NCI-H510A treated with DMSO at 0.1 percent for 48 hours (cell line): ENCODE measurements at places on chromosomes 2 and 18.

GRCh38 chr2:15668611-15669305 is 77.1 kb downstream of the DDX1 start:
- DNase-seq, result no peak

GRCh38 chr18:13371689-13372418 is 153.3 kb downstream of the LDLRAD4 start:
- no peak for DNase-seq

DNA sequence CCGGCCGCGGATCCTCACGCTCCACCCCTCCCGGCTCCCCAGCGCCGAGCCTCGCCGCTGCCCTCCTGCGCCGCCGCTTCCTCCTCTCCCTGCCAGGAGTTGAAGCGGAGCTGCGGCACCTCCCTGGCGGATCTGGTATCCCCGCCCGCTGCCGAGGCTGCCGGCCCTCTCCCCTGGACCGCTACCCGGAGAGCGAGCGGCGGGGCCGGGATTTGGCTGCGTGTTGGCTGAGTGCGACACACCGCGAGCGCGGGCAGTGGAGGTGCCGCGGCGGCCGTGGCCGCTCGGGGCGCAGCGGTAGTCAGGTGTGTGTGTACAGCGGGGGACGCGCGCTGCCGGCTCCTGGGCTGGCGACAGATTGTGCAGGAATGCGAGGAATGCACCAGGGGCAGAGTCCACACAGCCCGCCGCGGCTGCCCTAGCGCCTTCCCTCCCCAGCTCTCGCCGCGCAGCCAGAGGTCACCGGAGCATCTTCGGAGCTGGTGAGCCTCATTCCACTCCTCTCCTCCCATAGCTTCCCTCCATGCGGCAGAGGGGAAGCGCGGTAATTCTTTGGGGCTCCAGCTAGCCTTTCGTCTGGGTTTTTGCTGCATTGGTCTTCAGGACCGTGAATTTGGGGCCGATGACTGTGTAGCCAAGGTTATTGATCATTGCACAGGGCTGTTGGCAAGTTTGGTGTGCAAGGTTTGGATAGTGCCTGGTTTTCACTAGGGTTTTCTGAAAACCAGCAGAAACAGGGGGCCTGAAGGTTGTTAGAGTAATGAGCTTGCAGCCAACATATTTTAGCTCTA is 1.3 kb downstream of the PKP4 start:
- DNase-seq, result peak; percentile 20

GRCh38 chr2:178195390-178196166 is 1.3 kb downstream of the OSBPL6 start:
- peak; percentile 84 for DNase-seq

DNA sequence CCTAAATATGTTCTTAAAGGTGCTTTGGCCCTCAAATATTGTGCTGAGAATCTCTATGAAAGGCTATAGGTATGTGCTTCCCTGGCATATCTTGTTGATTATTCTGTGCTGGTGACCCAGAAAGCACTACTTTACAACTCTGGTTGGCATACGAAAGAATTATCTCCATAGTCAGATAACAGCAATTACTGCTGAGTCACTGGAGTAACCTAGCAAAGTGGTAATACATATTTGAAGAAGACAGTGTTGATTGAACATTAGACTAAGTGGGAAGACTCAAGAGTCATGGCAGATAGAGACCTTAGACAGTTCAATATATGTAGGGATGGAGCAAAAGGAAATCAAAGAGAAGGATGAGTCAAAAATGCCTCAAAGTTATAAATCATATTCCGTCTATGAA is 1978.5 kb upstream of the LRRTM1 start:
- no peak for DNase-seq

- DNase-seq, result no peak
Measured at GRCh38 chr18:76398295-76398694, 96.7 kb downstream of the ZNF516 start.

DNA sequence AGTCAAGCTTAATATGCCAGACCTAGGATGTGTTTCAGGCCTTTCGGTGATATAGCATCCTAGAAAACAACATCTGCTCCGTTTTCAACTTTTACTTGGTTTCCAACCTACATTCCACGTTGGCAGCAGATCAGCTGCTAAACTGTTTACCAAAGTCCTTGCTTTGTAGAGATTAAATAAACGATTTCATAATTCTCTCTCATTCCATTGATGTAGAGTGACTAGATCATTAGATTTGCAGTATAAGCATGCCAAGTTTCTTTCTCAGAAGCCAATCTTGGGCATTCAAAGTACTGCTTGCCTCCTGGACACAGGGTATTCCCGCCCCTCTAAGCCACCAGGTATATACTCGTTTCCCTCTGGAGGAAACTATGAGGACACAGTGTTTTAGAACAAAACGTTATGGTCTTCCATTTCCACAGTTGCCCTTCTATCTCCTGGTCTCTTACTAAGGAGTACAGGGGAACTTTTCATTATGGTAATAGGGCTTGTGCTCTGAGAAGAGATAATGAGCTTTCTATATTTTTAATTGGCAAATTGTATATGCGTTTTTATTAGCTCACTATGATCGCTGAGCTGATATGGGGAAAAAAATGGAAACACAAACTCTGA is 10.5 kb upstream of the INSIG2 start:
- no peak for DNase-seq
